ENCODE measurements at places on chromosomes 6 and 20. TPM values are rescaled to one million over a fixed set of nuclear protein-coding genes. Genes with fewer than 3 reads are reported as not detected.

Gene FABP7
- total RNA-seq, result not detected

Gene TAP1
- 33.8 TPM for total RNA-seq

Gene PEDS1
- total RNA-seq, result 55.0 TPM

Gene HLA-DOB
- 0.14 TPM for total RNA-seq

Gene RAMACL
- total RNA-seq, result 0.07 TPM
